T-cell (primary cell): ENCODE measurements at places on chromosomes 1 and 21.

- no peak for DNase-seq
These were observed 134.8 kb downstream of the SETD4 start for GRCh38 chr21:35925497-35925896.

- no peak for DNase-seq
These were observed 345.9 kb downstream of the FAM72C start for GRCh38 chr1:143625886-143626285.

GRCh38 chr1:53559391-53559815 lies 100.2 kb downstream of the DMRTB1 start:
- peak; percentile 21 for DNase-seq

DNA sequence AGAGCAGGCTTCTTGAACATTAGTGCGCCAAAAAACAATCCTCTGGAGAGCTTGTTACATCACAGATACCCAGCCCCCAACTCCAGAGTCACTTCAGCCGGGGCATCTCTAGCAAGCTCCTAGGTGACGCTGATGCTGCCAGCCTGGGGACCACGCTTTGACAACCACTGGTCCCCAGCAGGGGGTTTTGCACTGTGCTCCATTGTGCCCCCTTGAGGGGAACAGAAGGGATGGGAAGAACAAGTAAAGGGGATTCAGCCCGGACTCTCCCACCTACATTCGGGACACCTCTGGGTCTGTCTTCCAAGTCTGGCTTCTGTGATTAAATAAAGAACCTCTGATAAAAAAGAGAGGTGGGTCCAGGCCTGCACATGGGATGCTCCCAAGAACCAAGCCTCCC lies 60.4 kb downstream of the ATP5PO start:
- DNase-seq = no peak

DNA sequence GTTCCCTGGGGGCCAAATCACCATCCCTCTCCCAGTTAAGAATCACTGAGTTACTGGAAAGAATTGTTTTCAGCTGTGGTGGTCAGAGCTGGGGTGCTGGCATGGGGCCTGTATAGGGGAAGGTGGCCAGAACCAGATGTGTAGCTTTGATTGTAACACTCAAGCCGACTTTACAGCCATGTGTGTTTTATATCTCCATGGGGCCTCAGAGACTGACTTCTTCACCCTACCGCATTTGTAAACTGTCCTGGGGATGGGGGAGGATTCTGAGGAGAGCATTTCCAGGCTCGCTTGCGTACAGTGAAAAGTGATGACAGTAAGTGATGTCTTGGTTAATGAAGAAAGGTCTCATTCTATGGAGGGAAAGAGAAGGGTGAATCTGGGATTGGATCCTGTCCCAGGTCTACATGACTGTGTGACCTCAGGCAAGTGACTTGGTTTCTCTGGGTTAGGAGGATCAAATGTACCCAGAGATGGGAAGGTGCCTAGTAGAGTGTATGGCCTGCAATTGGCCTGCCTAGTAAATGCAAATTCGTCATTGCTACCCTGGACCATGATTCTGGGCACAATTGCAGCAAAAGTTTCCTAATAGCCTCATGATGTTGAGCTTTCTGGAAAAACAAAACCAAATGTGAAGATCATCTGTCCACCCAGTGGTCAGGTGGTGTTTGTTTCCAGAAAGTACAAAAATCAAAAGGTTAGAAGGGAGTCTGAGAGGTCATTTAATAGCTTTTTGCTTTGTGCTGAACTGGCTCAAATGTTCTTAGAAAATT lies 49.7 kb upstream of the RCC2 start:
- DNase-seq = no peak

DNA sequence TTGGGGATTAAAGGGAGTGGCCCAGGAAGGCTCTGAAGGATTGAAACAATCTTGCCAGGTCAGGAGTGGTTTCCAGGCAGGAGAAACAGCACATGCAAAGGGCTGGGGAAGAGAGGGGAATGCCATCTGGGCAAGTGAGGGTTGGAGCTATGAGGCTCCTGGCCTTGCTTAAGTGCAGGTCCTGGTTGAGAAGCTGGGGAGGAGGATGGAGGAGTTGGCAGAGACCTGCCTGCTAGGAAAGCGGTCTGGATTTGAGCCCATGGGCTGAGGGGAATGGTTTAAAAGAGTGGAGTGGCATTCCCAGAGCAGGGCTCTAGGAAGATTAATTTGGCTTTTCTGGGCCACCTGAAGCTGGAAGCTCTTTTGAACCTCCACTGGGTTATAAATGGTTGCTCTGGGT lies 9.2 kb downstream of the IGSF21 start:
- DNase-seq = no peak

GRCh38 chr1:162056043-162056442 lies 13.4 kb upstream of the NOS1AP start:
- DNase-seq = peak; percentile 39

DNA sequence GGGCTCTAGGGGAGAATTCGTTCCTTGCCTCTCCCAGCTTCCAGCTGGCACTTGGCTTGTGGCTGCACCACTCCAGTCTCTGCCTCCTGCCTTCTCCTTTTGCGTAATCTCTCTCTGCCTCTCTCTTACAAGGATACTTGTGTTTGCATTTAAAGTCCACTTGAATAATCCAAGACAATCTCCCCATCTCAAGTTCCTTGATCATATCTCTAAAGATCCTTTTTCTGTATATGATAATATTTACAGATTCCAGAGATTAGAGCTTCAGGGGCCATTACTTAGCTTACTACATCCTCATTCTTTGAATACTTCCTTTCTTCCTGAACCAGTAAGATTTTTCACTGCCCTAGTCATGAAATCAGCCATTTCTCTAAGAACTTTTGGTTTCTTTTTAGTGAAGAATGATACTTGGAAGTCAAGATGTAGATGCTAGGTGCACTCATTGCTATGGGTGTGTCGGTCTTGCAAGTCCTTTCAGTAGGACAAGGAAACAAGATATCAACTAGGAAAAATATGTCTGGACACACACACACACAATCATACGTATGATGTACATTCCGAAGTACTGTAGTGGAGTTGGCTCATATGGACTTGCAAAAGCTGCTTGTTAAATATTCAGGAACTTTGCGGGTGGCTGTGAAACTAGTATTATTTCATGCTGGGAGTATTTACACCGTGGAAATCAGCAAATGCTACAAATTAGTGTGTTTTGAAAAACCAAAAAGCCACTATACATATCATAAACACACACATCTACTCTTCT lies 20.8 kb upstream of the RLF start:
- DNase-seq = no peak

DNA sequence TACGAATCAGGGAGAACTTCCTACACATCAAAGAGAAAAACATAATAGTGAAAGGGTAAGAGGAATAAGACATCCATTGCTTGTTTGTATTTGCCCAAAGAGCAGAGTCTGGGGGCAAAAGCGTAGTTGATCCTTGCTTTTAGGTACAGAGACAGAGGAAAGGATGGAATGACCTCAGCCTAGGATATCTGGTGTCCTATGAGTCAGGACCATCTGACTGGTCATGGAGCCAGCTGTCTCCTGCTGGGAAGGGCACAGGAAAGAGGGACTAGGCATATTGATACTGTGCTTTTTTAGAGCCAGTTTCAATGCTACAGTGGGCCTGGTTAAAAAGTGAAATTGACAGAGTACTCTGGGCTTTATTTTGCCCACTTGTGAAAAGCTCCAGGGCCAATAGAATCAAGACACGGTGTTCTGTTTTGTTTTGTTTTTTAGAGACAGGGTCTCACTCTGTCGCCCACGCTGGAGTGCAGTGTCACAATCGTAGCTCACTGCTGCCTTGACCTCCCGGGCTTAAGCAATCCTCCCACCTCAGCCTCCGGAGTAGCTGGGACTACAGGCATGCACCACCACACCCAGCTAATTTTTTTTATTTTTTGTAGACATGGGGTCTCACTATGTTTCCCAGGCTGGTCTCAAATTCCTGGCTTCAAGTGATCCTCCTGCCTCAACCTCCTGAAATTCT lies 3.2 kb downstream of the PLEKHO1 start:
- no peak for DNase-seq

- peak; percentile 6 for DNase-seq
These were observed 1.0 kb upstream of the DCAF6 start for GRCh38 chr1:167935216-167936067.

- peak; percentile 85 for DNase-seq
These were observed at the start of gene RAP1A for GRCh38 chr1:111619635-111620440. Gene RAP1A (plus strand): TSS chr1:111619789. CDS start chr1:111691361, 71,572 bp downstream.

DNA sequence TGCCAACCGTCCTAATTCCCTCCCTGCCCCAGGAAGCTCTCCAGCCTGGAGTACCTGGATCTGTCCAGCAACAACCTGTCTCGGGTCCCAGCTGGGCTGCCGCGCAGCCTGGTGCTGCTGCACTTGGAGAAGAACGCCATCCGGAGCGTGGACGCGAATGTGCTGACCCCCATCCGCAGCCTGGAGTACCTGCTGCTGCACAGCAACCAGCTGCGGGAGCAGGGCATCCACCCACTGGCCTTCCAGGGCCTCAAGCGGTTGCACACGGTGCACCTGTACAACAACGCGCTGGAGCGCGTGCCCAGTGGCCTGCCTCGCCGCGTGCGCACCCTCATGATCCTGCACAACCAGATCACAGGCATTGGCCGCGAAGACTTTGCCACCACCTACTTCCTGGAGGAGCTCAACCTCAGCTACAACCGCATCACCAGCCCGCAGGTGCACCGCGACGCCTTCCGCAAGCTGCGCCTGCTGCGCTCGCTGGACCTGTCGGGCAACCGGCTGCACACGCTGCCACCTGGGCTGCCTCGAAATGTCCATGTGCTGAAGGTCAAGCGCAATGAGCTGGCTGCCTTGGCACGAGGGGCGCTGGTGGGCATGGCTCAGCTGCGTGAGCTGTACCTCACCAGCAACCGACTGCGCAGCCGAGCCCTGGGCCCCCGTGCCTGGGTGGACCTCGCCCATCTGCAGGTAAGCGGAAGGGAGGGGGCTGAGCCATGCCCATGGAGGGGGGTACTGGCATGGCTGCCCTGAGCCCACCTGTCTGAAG lies 16.5 kb downstream of the PODN start:
- no peak for DNase-seq

DNA sequence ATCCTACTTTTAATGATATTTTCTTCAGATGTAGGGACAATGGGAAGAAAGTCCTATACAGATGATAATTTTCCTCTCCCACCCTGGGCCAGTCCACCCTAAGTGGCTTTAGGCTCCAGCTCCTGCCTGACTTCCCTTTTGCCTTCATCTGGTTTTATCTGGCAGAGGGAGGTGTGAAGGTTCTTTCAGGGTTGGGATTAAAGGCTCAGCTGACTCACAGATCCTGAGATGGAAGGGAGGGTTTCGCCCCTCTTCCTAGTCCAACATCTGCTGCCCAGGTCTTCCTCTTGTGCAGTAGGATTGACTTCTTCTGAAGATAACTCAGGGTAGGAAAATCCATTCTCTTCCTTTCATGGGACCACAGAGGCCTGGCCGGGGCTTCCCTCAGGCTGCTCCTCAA lies 362.4 kb upstream of the KAZN start:
- DNase-seq = no peak

DNA sequence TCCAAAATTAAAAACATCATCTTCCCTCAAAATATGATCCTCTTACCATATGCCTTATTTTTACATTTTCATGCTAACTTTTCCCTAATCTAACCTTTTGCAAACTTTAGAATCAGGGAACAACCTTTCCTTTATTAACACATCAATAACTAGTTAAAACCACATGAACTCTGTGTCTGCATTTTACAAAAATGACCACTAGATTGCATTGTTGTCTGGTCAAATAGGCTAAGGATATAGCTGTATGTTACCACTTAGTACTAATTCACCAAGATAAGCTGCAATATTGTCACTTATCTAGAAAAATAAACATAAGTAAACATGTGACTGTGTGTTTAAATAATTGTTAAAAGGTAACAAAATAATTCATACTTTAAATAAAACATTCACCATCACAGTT lies 82.3 kb downstream of the DENND1B start:
- DNase-seq = no peak

GRCh38 chr1:210754878-210755665 lies 378.9 kb downstream of the KCNH1 start:
- no peak for DNase-seq

- no peak for DNase-seq
These were observed 744 bp upstream of the DDX20 start for GRCh38 chr1:111754984-111755330.

DNA sequence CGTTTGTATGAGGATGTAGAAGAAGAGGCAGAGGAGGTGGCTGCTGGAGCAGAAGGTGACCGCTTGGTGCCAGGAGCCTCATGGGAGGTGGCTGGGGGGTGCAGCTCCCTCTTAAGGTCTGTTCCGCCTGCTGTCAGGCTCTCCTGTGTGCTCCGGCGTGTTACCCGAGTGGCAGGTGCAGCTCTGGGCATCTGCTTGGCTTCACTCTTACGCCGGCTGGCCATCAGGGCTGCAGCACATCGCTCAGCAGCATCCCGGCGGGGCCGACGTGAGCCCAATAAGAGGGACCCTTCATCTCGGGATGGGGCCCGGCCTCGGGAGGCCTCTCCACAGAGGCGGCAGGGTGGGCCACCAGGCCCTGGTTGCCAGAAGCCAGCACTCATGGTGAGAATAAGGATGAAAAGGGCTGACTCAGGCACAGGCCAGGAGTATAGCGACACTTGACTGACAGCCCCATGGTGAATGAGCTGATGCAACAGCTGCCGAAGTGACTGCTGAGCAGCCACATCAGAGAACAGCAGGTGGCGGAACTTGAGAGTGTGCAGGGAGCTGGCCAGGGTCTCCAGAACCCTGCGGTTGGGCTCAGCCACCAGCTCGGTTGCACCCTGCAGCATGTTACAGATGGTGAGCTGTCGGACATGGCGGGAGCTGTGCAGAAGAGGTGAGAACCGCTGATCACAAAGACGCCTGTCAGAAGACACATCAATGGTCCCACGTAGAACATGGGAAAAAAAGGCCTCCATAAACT lies 17.5 kb downstream of the LRRC41 start:
- DNase-seq = no peak

DNA sequence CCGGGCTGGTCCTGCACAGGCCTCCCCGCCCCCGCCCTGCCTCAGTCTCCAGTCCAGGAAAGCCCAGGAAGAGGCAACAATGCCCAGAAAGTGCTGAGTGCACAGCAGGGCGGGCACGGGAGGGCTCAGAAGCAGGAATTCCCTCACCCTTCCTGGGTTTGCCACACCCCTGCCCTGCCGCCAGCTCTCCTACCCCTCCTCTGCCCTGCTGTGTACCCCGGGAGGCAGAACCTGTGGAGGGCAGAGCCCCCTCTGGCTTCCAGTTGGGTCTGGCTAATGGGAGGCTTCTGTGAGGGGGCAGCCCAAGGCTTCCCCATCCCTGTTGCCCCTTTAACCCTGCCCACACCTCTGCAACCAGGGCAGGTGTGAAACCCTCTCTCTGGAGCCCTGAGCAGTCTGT lies 47.5 kb upstream of the CSF3R start:
- DNase-seq = no peak

DNA sequence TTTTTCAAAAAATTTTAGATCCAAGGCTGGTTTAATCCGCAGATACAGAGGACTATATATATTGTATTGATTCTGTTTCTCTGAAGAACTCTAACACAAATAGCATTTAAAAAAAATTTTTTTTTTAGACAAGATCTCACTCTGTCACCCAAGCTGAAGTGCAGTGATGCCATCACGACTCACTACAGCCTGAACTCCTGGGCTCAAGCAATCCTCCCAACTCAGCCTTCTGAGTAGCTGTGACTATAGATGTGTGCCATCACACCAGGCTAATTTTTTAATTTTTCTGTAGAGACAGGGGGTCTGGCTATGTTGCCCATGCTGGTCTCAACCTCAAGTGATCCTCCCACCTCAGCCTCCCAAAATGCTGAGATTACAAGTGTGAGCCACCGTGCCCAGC lies 3.0 kb downstream of the ANKRD45 start:
- no peak for DNase-seq
